ENCODE measurements at places on chromosomes 1 and 21. TPM values are rescaled to one million over a fixed set of nuclear protein-coding genes. Genes with fewer than 3 reads are reported as not detected.

KRTAP7-1 gene
- not detected for total RNA-seq

C1orf141 gene
- not detected for total RNA-seq

KRTAP19-3 gene
- total RNA-seq, result not detected

ATG4C gene
- total RNA-seq, result 8.6 TPM

KRTAP11-1 gene
- not detected for total RNA-seq

F5 gene
- total RNA-seq, result not detected

LYPLAL1 gene
- total RNA-seq, result 13.5 TPM

MTARC2 gene
- total RNA-seq, result 1.2 TPM

HTR6 gene
- total RNA-seq, result not detected

METTL25B gene
- total RNA-seq, result 10.7 TPM

GPR25 gene
- total RNA-seq, result not detected

OPRD1 gene
- not detected for total RNA-seq

C1orf210 gene
- not detected for total RNA-seq

LCE2A gene
- not detected for total RNA-seq

LIN28A gene
- total RNA-seq, result not detected

MPL gene
- not detected for total RNA-seq

TFF3 gene
- not detected for total RNA-seq

RPS6KC1 gene
- 16.1 TPM for total RNA-seq

PPIAL4G gene
- total RNA-seq, result not detected

FCGR1A gene
- total RNA-seq, result not detected

ITLN2 gene
- not detected for total RNA-seq

LMOD1 gene
- total RNA-seq, result 9.8 TPM

OR6K3 gene
- not detected for total RNA-seq

ZNF697 gene
- total RNA-seq, result 7.8 TPM

CYYR1 gene
- total RNA-seq, result not detected

A3GALT2 gene
- total RNA-seq, result not detected

SMIM1 gene
- 1.7 TPM for total RNA-seq

SPRR3 gene
- not detected for total RNA-seq

MROH7 gene
- not detected for total RNA-seq

TTLL10 gene
- total RNA-seq, result not detected

OR10Z1 gene
- not detected for total RNA-seq

LYPD8 gene
- not detected for total RNA-seq

ATF3 gene
- 3.2 TPM for total RNA-seq

TADA1 gene
- 9.7 TPM for total RNA-seq

MFAP2 gene
- total RNA-seq, result 16.4 TPM

ZBTB7B gene
- total RNA-seq, result 14.7 TPM

CNKSR1 gene
- not detected for total RNA-seq

TCHH gene
- total RNA-seq, result not detected

SIK1 gene
- total RNA-seq, result not detected

FBXO2 gene
- not detected for total RNA-seq

PDPN gene
- 2.5 TPM for total RNA-seq

C1QB gene
- total RNA-seq, result not detected

SPRR1B gene
- total RNA-seq, result not detected

OR6N1 gene
- not detected for total RNA-seq

TGFB2 gene
- 2.3 TPM for total RNA-seq

DNALI1 gene
- total RNA-seq, result 9.6 TPM
